ENCODE measurements at places on chromosomes 2 and 18.

DNA sequence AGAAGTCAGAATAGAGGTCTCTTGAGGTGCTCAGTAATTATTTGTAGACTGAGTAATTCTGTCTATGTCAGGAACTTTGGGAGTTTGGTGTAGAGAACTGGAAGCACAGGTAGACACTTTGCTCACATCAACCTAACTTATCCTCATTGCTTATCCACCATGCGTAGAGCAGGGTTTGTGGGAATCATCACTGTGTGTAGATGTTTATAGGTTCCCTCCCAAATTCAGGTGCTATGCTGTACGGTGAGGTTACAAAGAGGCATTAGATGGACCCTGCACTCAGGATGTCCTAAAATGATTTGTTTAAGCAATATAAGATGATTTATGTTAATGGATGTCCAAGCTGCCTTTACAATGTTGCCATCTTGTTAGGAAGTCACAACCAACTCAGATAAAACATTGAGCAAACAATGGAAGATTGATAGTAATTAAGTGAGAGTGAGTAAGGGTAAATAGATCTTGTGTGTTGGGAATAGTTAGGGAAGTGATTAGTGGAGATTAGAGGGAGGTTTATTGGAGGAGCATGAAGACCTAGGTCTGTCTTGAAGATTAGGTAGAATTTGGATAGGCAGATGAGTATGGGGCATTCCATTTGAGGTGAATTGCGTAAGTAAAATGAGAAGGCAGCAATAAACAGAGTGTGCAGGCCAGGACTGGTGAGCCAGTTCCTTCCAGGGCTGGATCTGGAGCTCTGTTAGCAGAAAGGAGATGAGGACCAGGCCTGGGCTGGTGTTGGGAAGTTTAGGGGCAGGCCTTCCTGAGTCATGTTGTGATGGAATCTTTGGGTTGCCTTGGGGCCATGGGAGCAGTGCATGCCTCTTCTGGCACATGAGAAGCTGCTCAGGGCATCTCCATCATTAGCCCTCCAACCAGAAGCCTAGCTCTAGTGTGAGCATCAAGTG lies 12.1 kb downstream of the EPAS1 start:
- DNase-seq: no peak

- no peak for DNase-seq
Observed at GRCh38 chr2:114426756-114427155, 15.7 kb upstream of the DPP10 start.

GRCh38 chr18:36893227-36893626 lies 64.3 kb downstream of the KIAA1328 start:
- no peak for DNase-seq

- DNase-seq: no peak
Observed at GRCh38 chr2:226405465-226405864, 394.2 kb downstream of the IRS1 start.

GRCh38 chr2:168355779-168356476 lies 100.1 kb upstream of the CERS6 start:
- no peak for DNase-seq

DNA sequence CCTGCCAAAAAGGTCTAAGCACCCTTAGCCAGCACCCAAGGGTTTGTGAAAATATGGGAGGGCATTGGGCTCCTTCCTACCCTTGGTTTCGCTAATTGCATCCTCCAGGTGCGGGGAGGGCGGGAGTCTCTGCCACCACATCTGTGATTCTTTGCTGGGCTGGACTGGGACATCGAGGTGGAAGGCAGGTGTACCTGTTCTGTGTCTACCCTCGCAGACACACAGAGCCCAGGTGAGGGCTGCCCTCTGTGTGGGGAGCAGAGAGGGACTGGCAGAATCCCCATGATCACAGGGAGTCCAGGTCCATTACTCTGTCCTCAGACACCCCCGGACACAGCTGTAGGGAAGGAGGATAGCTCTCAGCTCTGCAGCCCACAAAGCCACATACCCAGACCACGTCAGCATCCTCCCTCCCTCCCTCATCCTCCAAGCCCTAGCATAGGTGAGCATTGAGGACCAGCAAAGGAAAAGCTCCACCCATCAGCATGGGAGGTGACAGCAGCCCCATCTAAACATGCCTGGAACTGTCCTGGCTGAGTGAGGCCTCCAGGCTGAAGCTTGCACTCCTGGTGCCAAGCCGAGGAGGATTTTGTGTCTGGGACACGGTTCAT lies 49.8 kb downstream of the PLB1 start:
- DNase-seq: no peak

- DNase-seq: no peak
Observed at GRCh38 chr18:70418546-70419311, 129.9 kb downstream of the SOCS6 start.

- DNase-seq: no peak
Observed at GRCh38 chr2:84906108-84906899, 848 bp downstream of the TMSB10 start.

DNA sequence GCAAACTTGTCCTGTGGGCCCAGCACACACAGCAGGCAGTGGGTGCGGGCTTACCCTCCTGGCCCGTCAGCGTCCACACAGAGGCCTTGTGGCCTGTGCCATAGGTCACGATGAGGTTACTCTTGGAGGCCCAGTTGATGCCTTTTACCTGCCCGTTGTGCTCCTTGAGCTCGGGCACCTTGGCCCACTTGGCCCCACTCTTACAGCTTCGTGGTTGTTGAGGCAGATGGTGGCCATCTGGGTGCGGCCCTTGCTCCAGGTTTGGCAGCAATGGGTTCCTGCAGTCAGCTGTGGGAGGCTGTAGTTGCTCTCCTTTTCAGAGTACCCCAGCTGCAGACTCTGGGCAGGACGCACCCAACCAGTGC lies 45.5 kb upstream of the PTH2R start:
- DNase-seq: no peak

- DNase-seq: no peak
Observed at GRCh38 chr2:126863336-126864015, 35.2 kb upstream of the TEX51 start.

GRCh38 chr2:190837420-190837819 lies 43.2 kb upstream of the GLS start:
- DNase-seq: no peak

- no peak for DNase-seq
Observed at GRCh38 chr2:169136885-169137534, 67.6 kb downstream of the DHRS9 start.

- peak; percentile 58 for DNase-seq
Observed at GRCh38 chr2:184847331-184847730, 249.0 kb downstream of the ZNF804A start.

GRCh38 chr18:79988071-79988450 lies 302 bp downstream of the TXNL4A start:
- peak; percentile 60 for DNase-seq

GRCh38 chr2:67982956-67983355 lies 79.8 kb downstream of the C1D start:
- DNase-seq: no peak

- DNase-seq: no peak
Observed at GRCh38 chr2:167637741-167638140, 609.7 kb downstream of the STK39 start.

- DNase-seq: no peak
Observed at GRCh38 chr2:9415516-9416169, 7.7 kb downstream of the ITGB1BP1 start.

DNA sequence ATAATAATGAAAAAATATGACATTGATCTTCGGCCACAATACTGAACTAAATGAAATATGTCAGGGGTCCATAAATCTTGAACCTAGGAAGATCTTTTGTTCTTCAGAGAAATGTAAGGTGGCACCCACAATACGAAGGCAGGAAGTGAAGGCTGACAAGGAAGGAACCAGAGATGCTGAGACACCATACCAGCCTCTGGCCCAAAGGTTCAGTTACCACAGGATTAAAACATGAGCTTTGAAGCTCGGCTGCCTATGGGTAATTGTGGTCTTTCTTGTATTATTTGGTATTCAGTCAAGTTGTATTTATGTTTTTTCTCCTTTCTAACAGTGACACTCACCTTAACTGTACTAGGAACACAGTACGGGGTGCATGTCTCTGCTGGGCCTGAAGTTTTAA lies 448.8 kb upstream of the SETBP1 start:
- DNase-seq: no peak

- DNase-seq: no peak
Observed at GRCh38 chr18:78998371-78999071, 18.9 kb downstream of the SALL3 start.

DNA sequence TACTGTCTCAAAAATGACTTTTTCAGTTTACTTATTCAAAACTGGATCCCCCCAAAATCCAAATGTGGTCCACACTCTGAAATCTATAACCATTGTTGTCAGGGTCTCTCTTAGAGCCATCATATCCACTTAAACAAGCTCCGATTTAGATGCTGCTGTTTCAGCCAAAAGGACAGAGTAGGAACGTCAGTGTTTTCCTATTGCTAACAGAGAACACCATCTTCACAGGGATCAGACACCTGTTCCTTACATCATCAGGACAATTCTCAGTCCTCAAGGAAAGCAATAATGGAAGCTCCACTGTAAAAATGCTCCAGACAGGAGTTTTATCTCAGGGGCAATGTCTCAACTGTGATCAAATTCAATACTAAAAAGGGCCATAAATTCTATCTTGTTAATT lies 155.4 kb downstream of the STK39 start:
- DNase-seq: no peak

- no peak for DNase-seq
Observed at GRCh38 chr2:202122980-202123720, 50.1 kb downstream of the KIAA2012 start.

- peak; percentile 78 for DNase-seq
Observed at GRCh38 chr2:72757177-72757775, 68.6 kb downstream of the EXOC6B start.

GRCh38 chr2:240456447-240457222 lies 21.2 kb downstream of the GPC1 start:
- no peak for DNase-seq

- DNase-seq: no peak
Observed at GRCh38 chr2:149438330-149438960, 108.1 kb downstream of the LYPD6 start.

GRCh38 chr2:223363085-223363484 lies 239.1 kb downstream of the SCG2 start:
- DNase-seq: no peak

DNA sequence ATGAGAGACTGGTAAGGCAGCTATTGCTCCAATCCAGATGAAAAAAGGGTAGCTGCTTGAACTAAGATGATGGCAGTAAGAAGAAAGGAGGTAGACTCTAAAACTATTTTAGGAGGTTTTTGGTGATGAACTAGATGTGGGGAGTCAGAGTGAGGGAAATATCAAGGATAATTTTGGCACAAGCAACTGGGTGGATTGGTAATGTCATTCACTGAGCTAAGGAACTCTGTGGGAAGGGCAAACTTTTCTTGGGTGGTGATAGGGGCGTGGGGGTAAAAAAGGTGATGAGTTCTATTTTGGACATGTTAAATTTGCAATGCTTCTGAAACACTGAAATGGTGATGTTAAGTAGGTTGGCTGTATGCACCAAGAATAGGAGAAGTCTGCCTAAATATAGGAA lies 19.3 kb downstream of the PAIP2B start:
- DNase-seq: no peak

GRCh38 chr2:117614823-117615534 lies 199.5 kb upstream of the DDX18 start:
- DNase-seq: no peak

GRCh38 chr2:26346454-26347053 lies at the start of gene ADGRF3:
ADGRF3 (minus strand) TSS chr2:26346789; CDS start chr2:26346234, 555 bp downstream.
- peak; percentile 75 for DNase-seq

- no peak for DNase-seq
Observed at GRCh38 chr2:148702475-148702874, 57.9 kb downstream of the EPC2 start.

GRCh38 chr2:9092383-9093282 lies 89.1 kb upstream of the MBOAT2 start:
- no peak for DNase-seq

DNA sequence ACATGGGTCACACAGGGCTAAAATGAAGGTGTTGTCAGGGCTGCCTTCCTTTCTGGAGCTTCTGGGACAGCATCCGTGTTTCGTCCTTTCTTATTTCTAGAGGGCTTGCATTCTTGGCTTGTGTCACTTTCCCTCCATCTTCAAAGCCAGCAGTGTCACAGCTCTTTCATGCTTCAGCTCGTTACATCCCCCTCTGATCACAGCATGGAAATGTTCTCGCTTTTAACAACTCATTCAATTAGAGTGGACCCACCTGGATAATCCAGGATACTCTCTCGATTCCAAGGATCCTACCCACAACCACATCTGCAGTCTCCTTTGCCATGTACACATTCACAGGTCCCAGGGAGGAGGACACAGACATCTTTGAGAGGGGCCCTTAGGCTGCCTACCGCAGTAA lies 316.2 kb upstream of the FIGN start:
- no peak for DNase-seq

DNA sequence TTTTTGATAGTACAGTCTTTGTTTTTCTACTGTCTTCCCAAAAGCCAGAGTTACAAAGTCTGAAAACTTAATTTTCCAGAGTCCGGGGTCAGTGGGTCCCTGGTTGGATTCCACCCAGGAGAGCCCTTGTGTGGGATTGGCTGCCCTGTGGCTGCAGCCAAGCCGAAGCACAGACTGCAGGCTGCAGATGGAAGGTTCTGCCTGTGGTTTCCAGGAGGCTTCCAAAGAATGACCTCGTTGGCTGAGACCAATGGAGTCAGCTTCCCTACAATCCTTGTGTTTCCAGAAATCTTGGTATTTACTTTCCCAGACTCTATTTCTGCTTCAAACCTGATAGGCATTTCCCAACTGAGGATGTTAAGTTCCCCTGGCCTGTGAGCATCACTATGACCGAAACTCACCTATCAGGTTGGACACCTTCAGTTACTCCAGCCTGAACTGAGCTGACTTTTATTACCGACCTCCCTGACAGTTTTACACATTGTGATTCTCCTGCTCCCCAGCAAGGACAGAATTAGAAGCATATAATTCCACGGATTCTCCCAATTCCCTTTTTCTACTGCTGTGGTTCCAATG lies 117.5 kb upstream of the CCDC68 start:
- no peak for DNase-seq

- DNase-seq: no peak
Observed at GRCh38 chr2:239598732-239599090, 197.9 kb upstream of the HDAC4 start.

- peak; percentile 24 for DNase-seq
Observed at GRCh38 chr2:241490825-241491506, 17.4 kb downstream of the STK25 start.

DNA sequence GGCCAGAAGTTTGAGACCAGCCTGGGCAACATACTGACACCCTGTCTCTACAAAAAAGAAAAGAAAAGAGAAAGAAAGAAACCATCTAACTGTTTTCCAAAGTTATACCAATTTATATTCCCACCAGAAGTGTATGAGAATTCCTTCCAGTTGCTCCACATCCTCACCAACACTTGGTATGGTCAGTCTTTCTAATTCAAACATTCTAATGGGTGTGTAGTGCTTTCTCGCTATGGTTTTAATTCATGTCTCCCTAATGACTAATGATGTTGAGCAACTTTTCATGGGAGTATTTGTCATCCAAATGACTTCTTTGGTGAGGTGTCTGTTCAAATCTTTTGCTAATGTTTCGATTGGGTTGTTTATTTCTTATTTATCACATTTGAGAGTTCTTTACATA lies 10.5 kb upstream of the B3GNT7 start:
- no peak for DNase-seq

- no peak for DNase-seq
Observed at GRCh38 chr2:37639631-37640030, 31.8 kb downstream of the CDC42EP3 start.
